ENCODE measurements at places on chromosomes 3 and 15.

DNA sequence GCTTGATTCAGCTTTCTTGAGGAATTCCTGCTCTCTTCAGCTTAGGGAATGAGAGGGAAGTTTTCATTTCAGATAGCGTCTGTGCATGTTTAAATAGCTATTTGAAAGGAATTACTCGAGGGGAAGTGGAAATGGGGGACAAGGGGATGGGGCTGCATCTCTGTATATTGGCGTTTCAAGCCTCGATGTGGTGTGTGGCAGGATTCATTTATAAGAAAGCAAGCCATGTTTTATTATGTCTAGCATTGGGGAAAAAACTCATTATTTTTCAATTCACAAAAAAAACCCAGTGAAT lies 1.0 kb downstream of the ATP2C1 start:
- peak; percentile 13 for DNase-seq

DNA sequence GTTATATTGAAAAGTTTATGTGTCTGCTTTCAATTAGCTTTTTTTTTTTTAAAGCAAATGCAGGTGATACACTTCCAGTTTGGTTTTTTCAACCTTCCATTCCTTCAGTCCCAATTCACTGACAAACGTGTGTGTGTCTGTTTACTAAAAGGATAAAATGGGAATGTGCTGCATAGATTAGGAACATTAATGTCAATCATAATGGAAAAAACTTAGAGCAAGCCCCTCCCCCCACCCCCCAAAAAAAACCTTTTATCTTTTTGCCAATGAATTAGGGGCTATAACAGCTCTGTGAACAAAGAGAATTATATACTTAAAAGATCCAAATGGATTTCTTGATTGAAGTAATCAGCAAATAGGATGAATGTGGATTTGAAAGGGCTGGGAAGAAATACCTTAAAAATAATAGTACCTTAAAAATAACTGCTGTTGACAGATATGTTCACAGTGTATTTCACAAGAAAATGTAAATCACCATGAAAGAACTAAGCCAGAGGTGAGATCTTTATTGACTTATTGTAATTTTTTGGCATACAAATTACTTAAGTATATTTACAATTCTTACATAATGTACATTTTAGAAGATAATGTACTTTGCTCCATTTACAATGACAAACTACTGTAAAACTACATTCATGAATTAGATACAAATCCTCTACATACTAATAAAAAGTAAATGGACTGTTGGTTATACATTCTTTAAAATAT lies 3.5 kb upstream of the XXYLT1 start:
- no peak for DNase-seq

GRCh38 chr3:70516076-70516475 lies 203.6 kb upstream of the MDFIC2 start:
- no peak for DNase-seq

GRCh38 chr3:159789017-159789416 lies 199.6 kb upstream of the IL12A start:
- DNase-seq, result no peak

- no peak for DNase-seq
Observed at GRCh38 chr15:71447328-71448250, 332.3 kb downstream of the THSD4 start.

GRCh38 chr3:188432802-188433520 lies 279.0 kb downstream of the LPP start:
- peak; percentile 18 for DNase-seq

GRCh38 chr3:171163101-171164066 lies 136.9 kb upstream of the SLC2A2 start:
- no peak for DNase-seq

DNA sequence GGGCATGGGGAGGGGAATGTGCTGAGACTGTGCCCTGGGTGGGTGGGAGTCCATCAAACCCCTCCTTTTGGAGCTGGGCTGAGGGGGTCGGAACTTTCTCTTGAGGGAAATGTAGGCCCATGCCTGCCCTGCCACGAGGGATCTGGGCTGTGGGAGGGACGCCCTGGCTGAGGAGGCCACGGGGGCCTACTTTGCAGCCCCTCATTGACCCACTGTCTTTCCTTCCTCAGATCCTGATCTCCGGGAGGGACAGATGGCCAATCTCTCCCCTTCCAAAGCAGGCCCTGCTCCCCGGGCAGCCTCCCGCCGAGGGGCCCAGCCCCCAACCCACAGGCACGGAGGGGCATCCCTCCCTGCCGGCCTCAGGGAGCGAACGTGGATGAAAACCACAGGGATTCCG lies 25.3 kb downstream of the LOXL1 start:
- DNase-seq, result no peak

- DNase-seq, result no peak
Observed at GRCh38 chr3:16928386-16929132, 43.8 kb downstream of the PLCL2 start.

GRCh38 chr3:118080889-118081288 lies 953.8 kb downstream of the IGSF11 start:
- no peak for DNase-seq

- DNase-seq, result no peak
Observed at GRCh38 chr3:73484656-73485248, 140.0 kb downstream of the PDZRN3 start.

DNA sequence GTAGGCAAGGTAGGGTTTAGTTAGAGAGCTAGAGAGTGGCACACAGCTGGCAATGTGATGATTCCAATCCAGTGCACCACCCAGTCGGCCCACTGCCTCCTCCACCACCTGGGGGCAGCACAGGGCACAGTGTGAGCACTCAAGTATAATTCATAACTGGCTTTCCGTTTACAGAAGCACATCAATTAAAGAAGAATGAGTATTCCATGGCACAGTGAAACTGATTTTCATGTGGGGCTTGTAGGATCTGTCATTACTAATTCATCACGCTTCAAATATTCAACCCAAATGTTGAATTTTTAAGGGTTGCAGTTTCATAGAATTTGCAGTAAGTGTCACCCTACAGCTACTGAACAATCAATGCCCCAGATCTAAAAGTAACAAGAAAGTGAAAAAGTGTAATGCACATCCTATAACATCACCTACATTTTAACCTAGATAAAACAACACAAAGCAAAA lies 149.9 kb downstream of the IGSF11 start:
- DNase-seq, result peak; percentile 46

- DNase-seq, result peak; percentile 79
Observed at GRCh38 chr3:98022978-98023820, 11.9 kb downstream of the GABRR3 start.

DNA sequence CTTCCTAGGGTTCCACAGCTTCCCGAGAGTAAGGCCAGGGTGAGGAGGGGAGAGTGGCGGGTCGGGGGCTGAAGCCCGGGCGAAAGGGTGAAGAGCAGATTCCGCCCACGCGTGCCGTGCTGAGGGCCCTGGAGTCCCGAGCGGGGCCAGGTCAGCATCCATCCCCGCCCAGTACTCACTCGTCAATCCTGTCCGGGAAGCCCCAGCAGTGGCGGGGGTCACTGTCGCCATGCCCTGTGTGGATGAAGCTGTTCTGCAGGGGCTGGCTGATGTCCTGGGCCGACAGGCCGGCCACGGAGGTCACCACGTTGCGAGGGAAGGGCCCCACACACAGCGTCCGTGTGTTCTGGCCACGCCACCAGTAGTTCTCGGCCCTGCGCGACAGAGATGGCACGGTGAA lies 36.3 kb downstream of the TNK2 start:
- DNase-seq, result no peak

- DNase-seq, result no peak
Observed at GRCh38 chr15:68625853-68626252, 47.1 kb downstream of the CORO2B start.

DNA sequence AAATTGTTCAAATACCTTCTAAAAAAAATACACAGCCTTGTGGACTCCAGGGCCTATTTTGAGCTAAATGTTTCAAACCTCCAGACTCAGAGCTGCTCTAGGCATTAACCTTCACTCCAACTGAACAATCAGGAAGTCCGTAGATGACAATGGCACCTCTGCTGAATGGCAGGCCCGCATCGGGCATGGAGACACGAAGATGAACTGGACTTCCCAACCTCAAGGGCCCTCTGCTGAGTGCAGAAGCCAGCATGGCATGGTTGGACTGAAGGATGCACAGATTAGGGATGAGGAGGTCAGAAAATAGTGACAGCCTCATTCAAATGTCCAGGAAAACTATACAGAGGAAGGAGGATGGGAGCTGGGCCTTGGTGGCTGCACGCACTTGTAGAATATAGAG lies 2.2 kb downstream of the FAM174B start:
- no peak for DNase-seq

DNA sequence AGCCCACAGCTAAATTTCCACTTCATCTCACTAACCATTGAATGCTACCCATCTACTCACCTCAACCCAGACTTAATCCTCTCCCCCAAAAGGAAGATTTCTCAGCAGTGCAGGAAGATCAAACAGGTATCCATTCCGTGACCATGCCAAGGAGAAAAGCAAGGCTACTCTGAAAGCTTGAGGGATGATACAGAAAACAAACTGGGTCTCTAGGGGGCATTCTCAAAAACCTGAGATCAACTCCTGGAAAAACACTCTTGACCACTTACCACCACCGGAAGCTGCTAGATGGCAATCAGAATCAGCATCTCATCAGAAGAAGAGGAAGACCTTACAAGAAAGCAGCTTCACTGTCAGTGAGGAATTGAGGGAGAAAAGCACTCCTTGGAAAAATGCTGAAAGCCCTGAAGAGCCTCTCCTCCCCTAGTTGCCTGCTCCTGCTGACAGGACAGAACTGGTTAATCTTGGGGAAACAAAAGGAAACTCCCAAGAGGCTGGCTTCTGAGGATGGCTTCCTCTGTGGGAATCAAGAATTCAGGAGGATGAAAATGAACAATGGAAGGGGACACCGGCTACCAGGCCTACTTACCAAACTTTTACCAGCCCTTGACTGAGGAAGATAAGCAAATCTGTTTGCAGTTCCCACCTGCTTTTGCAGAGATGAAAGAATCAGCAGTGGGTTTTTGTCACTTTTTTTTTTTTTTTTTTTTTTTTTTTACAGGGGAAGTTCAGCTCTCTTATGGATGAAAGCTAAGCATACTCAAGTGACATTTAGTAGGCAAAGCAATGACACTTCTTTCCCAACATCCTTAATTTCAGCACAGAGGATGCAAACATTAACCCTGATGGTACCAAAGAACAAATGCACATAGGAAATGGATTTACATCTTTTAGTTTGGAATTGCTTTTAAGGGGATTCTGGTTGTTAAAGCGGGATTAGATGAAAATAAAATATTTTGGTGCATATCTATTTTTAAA lies at the start of gene ATP8B4:
Gene ATP8B4 (minus strand): TSS at position 171 of the 978 bp plus-strand sequence. CDS start 12,267 bp downstream, outside the sequence.
- DNase-seq, result no peak

- no peak for DNase-seq
Observed at GRCh38 chr3:117553461-117553860, 843.9 kb downstream of the TUSC7 start.

DNA sequence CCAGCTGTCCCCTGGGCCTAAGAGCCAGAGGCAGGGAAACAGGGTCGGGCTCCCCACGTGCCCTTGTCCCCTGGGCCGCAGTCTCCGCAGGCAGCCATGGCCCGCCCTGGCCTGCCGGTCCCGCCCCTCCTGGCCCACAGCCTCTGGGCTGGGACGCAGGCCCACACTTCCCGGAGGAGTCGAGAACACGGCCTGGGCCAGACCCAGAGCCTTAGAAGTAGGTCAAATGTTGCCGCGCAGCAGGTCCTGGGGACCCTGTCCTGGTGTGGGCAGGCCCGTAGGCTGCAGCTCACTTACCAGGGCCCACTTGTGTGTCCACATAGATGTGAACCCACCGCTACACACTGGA lies 4.3 kb upstream of the MYL3 start:
- no peak for DNase-seq

GRCh38 chr15:68223171-68223570 lies 6.4 kb downstream of the CLN6 start:
- no peak for DNase-seq

- no peak for DNase-seq
Observed at GRCh38 chr3:197021231-197021630, 8.4 kb downstream of the MELTF start.

- DNase-seq, result peak; percentile 54
Observed at GRCh38 chr15:38401701-38402100, 52.2 kb upstream of the FAM98B start.

DNA sequence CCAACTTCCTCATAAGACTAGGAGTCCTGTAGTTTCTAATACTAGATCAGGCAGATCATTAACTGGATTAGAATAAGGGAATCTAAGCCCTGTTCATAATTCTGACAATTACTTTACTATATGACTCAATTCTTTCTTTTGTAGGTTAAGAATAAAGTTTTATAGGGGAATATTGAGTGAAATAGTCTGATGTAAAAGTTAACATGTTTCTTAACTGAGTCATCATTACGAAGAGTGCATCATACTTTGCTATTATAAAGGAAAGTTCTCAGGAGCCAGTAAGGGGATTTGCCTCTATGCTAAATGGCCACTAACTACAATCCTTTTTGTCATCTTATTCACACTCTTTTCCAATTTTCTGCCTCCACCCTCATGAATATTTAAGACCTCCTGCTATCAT lies 63.1 kb downstream of the POLQ start:
- DNase-seq, result no peak

DNA sequence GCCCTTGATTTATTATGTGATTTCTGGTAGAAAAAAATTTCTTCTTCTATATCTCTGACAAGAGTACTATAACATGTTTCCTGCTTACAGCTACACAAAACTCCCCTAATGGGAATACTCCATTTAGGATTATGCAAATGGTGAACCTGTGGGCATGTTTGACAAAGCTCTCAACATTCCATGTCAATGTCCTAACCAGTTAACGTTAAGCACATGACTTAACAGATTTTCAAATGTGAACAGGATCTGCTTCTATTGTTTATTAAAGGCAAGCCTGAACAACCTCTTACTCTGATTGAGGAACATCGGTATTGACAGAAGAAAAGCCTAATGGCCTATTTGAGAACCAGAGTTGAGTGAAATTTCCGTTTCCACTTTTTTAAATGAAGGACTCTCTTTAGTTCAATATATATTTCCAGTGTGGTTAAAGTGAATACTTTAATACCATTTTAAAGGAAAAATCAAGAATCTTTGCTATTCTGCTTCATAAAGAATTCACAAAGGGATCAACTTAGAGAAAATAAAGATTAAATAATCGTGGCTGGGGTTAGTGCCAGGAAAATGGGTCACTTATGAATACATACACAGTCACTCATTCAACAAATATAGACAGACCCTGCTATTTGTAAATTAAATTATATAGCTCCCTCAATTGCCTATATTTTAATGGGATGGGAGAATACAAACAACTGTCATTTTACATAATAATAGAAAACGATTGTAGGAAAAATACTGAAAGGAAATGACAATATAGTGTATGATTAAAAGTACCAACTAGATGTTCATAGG lies 300.3 kb upstream of the CBLB start:
- DNase-seq, result no peak

Data from skin of body (tissue), 3 donors.